ENCODE measurements at places on chromosomes 6 and 20.

DNA sequence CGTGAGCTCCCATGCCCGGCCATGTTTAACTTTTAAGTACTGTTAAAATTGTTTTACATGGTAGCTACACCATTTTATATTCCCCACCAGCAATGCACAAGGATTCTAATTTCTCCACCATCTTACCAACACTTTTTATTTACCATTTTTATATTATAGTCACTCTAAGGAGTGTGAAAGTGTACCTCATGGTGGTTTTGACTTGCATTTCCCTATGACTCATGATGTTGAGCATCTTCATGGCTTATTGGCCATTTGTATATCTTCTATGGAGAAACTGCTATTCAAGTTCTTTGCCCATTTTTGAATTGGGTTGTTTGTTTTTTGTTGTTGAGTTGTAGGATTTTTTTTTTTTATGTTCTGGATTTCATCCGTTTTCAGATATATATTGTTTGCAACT lies 15.6 kb upstream of the BPHL start:
- no peak for DNase-seq

- DNase-seq = no peak
These were observed 409.3 kb upstream of the RUNX2 start for GRCh38 chr6:44918671-44919296.

DNA sequence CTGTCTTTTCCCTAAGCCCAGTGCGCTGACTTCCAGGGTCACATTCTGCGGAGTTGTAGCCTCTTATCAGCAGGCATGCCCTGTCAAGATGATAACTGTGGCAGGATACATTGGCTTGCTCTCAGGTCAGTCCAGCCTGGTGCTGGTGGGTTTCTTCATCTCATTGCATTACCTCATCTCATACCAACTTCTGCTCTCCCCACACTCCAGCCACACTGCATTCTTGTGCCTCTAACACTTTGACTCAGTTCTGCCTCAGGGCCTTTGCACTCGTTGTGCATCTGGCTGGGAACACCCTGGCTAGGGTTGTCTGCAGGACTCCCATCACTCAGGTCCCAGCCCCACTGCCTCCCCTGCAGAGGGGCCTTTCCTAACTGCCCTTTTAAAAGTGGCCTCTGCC lies 110.3 kb upstream of the BACH2 start:
- no peak for DNase-seq

GRCh38 chr6:148682990-148683389 lies 63.8 kb upstream of the UST start:
- DNase-seq = no peak

DNA sequence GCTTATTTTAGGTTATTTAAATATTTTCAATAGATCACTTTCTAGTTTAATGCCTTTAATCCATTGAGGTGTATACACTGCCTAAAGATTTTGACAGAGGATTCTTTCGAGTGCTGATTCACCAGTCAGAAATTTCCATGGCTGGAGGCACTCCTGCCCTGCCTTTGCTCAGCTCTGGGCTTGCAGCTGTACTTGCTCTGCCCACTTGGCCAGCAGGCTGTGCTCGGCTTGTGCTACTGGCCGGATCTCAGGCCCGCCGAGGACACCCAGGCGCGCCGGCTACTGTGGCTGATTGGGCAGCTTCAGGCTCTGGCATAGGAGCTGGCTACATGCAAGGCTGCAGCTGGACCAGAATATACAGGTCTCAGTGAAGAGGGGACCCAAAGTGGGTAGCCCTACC lies 675.1 kb upstream of the MMS22L start:
- no peak for DNase-seq

DNA sequence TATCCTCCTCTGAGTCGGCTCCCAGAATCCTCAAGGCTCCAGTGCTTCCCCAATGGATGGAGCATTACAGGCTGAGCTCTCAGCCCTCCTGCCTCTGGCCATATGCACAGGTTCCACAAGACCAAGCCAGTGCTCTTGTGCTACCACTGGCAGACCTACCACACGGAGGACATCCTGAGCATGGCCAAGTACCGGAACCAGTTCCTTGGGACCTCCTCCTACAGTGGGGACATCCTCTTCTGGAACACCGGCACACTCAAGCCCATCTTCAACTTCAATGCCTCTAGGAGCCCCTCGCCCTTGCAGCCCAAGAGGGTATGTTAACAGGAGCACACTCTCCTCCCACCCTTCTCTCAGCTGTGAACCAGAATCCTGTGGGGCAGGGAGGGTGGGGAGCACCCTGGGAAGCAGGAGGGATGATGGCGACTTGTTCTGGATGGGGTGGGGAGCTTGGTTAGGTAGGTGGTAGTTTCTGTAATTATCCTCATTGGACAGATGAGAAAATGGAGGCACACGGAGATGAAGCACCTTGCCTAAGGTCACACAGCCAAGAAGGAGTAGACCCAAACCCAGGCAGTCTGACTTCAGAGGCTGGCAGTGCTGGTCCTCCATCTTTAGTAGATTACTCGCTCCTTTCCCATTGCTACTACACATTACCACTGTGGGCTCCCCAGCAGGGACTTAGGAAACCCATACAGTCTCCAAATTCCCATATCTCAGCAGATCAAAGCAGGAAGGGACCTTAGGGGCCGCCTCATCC lies 58.6 kb downstream of the EFCAB8 start:
- no peak for DNase-seq

GRCh38 chr6:4585682-4586468 lies 190.3 kb upstream of the CDYL start:
- no peak for DNase-seq

DNA sequence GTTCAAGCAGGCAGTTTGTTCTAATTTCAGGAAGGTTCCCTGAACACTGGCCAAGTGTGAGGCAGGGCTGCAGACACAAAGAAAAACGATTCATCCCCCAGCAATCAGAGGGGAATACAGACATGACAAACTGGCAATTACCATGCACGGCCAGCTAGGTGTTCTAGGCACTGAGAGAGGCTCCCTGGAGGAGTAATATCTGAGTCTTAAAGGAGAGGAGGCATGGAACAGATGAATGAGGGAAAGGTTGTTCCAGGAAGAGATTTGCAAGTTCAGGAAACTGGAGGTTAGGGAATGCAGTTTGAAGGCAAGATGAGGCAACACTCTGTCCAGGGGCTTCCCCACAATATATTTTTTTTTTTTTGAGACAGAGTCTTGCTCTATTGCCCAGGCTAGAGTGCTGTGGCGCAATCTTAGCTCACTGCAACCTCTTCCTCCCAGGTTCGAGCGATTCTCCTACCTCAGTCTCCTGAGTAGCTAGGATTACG lies 11.1 kb downstream of the RRAGD start:
- DNase-seq = no peak

DNA sequence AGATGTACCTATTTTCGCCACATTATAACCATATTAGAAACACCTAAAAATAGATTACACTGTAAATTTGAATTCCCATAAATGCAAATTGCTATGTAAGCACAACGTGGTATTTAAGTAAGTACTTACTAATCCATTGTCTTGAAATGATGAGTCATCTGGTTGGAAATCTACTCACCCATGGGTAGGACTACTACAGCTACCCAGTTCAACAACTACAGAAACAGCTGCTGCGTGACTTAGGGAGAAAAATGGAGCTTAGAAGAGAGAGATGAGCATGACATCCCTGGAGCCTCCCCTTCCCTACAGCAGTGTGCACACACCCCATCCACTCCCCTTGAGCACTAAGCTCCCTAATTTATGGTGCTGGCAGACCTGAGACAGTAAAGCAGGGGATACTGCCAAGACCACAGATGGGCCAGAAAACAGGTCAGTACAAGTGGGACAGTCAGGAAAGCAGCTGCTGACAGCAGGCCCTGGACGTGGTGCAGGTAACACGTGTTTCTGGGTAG lies 26.9 kb downstream of the RRAGD start:
- no peak for DNase-seq

DNA sequence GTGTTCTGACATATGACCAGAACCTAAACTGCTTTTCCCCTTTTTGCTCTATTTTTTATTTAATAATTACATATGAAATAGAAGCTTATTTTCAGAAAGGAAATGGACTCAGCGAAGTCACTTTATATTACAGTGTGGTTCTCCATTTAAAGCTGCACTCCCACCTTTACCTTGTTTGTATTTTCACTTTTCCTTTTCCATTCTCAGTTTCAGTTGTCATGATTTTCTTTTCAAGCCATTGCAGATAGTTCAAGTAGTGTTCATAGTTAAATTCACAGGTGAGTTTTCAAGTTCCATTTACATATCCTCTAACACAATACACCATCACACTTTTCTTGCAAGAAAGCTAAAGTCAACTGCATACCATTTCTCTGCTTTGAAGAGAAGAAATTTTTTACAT lies 400.2 kb downstream of the HACE1 start:
- DNase-seq = no peak

- no peak for DNase-seq
These were observed 91.9 kb downstream of the FLRT3 start for GRCh38 chr20:14245368-14245970.

DNA sequence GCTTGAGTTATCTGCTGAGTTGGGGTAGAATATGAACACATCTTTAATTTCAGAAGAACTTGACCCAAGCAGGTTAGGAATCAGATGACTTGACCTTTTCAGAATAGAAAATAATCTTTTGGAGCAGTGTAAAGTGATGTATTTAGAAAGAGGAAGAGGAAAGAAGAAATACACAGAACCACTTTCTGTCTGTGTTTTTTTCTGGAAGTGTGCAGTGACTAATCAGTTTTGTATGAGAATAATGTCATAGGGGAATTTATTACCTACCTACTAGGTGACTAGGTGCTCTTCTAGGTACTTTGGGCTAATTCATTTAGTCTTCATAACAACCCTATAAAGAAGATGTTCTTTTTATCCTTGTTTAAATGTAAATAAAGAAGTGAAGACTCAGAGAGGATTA lies 3.0 kb downstream of the PPP1R14C start:
- no peak for DNase-seq

DNA sequence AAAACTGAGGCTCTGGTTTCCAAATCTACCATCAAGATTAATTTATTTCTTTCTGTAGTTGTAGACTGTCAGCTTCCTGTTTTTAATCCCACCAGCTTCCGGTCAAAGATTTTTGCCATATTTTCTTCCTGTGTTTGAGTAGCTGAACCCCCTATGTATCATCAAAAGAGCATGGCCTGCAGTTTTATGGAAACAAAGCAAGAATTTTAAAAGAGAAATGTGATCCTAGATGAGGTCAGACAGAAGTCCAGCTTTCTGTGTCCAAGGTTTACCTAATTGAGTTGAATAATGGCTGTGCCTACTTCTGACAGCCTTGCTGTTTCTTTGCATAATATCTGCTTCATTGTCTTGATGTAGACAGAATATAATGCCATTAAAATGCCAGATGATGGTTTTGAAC lies 163.7 kb downstream of the CARMIL1 start:
- no peak for DNase-seq

GRCh38 chr6:159044899-159045727 lies at the start of gene TAGAP:
TSS of gene TAGAP (minus strand) at chr6:159044991. CDS start at chr6:159044146, 845 bp downstream.
- DNase-seq = peak; percentile 86

GRCh38 chr6:146990284-146990683 lies 213.9 kb upstream of the STXBP5 start:
- no peak for DNase-seq

DNA sequence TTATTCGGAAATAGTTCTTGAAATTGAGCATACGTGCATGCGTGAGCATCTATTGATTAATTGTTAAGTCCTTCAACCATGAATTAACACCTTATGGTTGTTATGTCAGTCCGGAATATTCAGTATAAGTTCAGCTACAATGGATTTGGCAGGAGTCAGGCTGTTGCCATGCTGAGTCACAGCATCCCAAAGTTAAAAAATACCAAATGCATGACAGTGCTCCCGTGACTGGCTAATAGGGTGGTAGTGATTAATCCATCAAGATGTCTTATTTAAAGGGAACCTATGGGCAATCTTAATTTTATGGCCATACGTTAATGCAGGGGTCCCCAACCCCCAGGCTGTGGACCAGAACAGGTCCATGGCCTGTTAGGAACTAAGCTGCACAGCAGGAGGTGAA lies 10.5 kb downstream of the RAE1 start:
- DNase-seq = no peak

DNA sequence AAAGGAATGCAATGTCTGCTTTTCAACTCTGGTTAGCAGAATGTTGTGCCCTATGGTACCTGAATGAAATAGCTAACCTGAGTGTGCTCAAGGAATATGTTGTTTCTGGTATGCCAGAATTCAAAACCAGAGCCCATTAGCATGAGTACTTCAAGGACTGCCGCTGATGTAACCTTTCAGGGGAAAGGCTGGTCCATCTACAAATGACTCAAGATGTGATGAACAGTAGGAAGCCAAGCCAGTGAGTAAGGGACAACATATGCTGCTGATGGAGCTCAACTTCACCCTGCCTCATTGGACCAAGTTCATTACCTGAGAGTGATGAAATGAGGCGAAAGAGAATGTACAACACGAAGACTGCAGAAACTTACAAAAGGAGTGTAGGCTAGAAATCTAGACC lies 95.7 kb upstream of the BMP2 start:
- DNase-seq = no peak

GRCh38 chr6:127219869-127220268 lies 46.8 kb upstream of the RNF146 start:
- no peak for DNase-seq

DNA sequence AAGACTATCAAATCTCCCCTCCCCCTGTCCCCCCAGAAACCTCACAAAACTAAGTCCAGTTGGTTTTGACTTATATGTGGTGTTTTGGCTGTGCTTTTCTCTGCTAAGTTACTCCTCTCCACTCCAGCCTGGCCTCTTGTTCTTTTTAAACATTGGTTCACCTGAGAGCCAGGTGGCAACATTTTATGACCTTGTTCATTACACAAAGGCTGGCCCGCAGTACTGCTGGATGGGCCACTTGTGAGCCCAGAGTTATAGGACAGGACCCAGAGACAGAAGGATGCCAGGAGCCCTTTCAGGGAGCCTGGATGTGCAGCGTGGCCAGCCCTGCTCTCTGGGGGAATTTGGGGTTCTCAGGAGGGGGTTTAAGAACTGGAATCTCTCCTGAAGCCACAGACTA lies 90.0 kb downstream of the RAMACL start:
- no peak for DNase-seq

DNA sequence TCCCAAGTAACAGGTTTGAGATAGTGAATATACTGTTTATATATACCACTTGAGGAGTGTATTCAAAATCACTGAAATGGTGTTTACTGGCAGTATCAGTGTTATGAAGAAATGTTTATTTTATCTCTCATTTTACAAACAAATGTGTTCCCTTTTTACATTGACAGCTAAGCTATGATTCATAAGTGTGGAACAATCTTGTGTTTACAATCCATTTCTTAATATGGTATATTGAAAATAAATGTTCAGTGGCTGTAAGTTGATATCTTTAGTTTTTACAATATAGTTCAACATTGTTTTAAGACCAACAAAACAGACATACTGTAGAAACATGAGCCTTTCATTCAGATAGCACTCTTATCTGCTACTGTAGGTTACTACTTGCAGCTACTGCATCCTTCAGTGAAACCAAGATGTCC lies 14.3 kb downstream of the PHF3 start:
- no peak for DNase-seq

- no peak for DNase-seq
These were observed 110.2 kb downstream of the ESR1 start for GRCh38 chr6:151917531-151918329.

GRCh38 chr20:20778676-20779075 lies 66.2 kb upstream of the RALGAPA2 start:
- DNase-seq = no peak

DNA sequence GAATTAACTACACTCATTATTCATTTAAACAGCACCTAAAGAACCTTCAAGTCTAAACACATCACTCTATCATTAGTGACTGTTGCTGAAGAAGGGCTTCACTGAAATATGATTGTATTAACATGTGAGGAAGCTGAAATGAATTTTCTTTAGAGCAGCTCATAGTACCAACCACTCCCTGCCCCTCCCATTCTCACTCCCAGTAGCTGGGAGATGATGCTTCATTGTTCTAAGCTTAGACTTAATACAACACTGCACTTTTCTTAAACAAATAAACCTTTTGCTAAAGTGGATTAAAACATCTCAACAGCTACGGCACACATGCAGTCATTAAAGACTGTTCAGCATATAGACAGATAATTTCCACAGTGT lies 63.1 kb downstream of the ATXN1 start:
- DNase-seq = no peak
